ENCODE measurements at places on chromosomes 6 and 20.
A peak's percentile ranks its signal among the peaks of the same experiment; 100 is the strongest.

DNA sequence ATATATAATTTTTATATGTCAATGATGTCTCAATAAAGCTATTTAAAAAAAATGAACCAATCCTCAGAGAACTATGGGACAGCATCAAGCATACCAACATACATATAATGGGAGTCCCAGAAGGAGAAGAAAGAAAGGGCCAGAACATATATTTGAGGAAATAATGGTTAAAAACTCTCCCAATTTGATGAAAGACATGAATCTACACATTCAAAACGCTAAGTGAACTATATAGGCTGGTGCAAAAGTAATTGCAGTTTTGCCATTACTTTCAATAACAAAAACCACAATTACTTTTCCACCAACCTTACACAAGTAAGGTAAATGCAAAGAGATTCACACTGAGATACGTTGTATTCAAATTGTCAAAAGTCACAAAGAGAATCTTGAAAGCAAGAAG, 43.4 kb downstream of the ZNF133 start:
- no peak for DNase-seq

GRCh38 chr20:56628015-56628872, 862 bp upstream of the TFAP2C start:
- no peak for DNase-seq

- DNase-seq, result no peak
Observed at GRCh38 chr20:55424968-55425367, 580.4 kb downstream of the CBLN4 start.

- no peak for DNase-seq
Observed at GRCh38 chr6:101626269-101626668, 232.8 kb downstream of the GRIK2 start.

GRCh38 chr6:144944106-144944505, 659.0 kb downstream of the UTRN start:
- DNase-seq, result no peak

GRCh38 chr20:62240020-62240685, 1.8 kb downstream of the OSBPL2 start:
- no peak for DNase-seq

- DNase-seq, result no peak
Observed at GRCh38 chr6:146358431-146359046, 185.1 kb upstream of the RAB32 start.

DNA sequence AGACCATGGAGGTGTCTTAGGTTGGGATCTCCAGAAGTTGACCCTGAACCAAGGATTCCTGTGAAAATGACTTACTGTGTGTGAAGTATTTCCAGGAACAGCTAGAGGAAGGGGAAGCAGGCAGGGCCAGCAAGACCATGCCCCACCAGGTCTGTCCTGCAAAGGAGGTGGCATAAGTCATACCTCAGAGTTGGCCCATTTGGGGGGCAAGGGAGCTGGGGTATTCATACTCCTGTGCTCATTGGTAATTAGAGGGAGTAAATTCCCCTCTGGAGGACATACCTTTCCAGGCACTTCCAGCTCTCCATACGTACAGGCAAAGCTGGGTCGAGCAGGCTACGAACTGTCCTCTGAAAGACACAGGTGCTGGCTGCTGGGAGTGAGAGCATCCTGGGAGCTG, 72.4 kb downstream of the STK35 start:
- no peak for DNase-seq

DNA sequence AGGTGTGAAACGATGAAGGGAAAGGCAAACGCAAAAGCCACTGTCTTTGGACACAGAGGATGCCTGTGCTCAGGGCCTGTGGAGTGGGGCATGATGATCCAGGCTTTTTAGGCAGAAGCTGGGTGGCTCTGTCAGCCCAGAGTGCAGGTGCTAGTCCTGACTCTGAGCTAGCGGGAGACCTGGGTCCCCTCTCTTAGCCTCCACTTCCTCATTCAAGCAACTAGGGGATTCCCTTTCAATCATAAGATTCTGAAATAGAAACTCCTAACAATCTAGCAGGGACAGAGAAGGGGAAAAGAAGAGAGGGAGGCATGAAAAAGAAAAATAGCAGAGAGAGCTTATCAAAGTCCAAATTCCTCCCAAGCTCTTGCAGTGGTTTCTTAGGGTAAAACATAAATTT, 7.6 kb upstream of the HIVEP2 start:
- no peak for DNase-seq

DNA sequence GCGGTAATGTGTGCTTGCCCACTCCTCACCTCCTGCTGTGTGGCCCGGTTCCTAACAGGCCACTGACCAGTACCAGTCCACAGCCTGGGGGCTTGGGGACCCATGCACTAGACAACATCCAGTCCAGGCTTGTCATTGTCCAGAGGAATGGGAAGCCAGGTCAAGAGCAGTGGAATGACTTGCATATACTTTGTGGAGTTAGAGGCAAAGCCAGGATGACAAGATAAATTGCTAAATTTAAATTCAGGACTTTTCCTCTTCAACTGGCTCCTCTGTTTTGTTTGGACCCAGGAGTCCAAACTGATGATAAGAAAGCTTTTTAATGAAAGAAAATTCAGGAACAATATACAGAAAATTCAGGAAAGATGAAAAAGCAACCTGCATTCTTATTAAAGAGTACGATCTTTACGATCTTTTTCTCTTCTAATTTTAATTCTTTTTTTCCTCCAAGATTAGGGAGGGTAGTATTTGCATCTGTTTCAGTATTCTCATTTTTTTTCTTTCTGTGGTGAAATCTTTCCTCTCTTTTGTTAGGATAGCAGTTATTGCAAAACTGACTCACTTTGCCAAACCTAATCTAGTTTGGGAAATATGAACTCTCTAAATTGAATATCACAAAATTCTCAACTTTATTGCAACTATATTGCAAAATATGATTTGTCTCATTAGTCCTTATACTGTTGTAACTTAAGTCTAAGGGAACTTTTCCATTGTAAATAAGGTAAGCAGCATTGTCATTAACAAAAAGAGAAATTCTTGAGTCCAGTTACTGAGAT, 48.2 kb downstream of the DCBLD1 start:
- no peak for DNase-seq

GRCh38 chr6:37673436-37673835, 24.2 kb downstream of the MDGA1 start:
- DNase-seq, result no peak

- no peak for DNase-seq
Observed at GRCh38 chr20:46270977-46271744, 37.1 kb downstream of the CDH22 start.

GRCh38 chr6:149324428-149324827, 6.9 kb downstream of the TAB2 start:
- no peak for DNase-seq

- DNase-seq, result no peak
Observed at GRCh38 chr6:159876242-159876641, 14.5 kb upstream of the MAS1 start.

- DNase-seq, result peak; percentile 47
Observed at GRCh38 chr6:34055223-34055933, 90.5 kb downstream of the GRM4 start.

DNA sequence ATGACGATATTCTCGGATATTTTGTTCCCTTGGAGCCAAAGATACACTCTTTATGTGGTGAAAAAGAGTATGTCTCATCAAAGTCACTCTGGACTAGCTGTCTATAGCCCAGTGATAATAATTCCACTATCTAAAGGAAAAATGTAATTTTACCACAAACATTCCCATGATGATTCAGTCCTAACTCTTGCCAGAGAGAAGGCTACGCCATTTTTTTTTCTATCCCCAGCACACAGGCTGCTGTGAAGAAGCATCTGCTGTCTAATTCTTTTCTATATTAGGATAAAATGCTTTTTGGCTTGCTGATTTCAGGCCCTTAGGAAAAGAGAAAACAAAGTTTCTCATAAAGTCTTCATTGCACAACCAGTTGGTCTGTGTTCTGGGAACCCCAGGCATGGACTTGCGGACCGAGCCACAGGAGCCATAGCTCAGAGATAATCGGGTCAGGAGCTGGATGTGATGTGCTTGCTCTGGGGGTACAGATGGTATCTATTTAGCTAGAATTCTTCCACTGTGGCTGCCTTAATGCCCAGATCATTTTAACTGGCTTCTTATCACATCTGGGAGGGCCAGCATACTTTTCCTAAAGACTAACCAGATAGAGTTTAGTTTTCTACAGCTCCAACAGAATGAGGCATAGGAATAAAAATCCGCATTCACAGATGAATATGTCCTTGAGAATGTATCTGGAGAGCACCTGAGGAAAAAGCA, 683.7 kb upstream of the ID4 start:
- no peak for DNase-seq

DNA sequence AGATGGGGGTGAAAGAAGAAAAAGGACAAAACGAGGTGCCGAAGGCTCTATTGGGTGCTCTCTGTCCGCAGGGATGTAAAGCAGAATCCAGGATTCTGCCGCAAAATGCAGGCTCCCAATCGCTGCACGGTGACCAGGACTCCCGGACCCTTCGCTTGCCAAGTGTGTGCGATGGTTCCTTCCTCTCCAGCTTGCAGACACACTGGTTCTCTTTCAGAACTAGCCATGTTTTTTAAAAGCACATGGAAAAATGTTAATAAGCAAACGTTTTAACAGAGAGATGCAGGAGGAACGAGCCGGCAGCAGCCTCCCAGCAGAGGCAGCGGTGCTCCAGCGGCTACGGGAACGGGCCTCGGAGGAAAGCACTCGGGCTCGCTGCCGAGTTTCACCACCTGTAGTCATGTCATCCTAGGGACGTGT, 59.6 kb downstream of the ZNF831 start:
- no peak for DNase-seq

DNA sequence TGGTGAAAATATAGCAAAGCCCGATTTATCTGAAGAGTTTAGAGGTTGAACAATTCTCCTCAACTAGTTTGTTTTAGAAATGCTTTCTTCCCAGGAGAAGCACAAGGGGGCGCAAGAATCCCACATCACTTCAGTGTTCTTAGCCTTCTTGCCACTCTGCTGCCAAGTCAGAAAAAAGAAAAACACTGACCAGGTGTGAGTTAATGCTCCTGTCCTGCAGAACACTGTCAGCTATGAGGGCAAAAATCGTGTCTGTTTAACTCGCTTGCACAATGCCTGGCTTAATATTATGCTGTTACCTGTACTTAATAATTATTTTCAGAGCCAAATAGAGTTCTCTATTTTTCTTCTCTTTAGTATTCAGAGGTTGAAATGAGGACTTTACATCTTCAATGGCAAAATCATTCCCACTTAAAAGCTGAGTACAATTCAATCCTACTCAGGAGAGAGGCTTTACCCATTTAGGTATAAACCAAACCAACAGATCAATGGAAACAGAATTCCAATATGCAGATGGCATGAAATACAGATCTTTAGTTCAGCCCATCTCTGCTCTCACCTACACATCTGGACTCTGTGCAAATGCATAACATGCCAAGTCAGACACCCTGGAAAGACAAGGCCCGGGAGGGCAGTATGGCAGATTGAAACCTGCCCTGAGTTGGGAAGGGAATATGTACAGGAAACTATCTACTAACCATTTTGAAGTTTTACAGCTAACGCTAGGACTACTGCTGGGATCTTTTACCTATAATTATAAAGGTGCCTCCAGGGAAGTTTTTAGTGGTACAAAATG, 71.4 kb upstream of the TULP1 start:
- DNase-seq, result peak; percentile 77

DNA sequence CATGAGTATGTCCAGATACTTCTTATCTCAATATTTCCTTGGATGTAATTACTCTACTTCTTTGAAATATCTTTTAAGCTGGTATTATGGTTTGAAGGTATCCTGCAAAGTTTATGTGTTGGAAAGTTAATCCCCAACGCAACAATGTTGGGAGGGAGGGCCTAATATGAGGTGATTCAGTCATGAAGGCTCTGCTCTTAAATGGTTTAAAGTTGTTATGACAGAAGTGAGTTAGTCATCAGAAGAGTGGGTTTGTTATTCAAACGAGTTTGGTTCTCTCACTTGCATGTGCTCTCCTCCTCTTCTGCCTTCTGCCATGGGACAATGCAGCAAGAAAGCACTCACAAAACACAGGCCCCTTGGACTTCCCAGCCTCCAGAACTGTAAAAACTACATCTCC, 176.3 kb downstream of the KCNQ5 start:
- DNase-seq, result no peak

DNA sequence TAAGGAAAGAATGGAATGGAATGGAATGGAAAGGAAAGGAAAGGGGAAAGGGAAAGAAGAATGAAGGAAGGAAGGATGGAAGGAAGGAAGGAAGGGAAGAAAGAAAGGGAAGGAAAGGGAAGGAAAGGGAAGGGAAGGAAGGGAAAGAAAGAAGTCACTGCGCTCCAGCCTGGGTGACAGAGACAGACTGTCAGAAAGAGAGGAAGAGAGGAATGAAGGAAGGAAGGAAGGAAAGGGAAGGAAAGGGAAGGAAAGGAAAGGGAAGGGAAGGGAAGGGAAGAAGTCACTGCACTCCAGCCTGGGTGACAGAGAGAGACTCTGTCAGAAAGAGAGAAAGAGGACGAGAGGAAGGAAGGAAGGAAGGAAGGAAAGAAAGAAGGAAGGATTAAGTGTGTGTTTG, 221.2 kb upstream of the LAMP5 start:
- DNase-seq, result no peak

- no peak for DNase-seq
Observed at GRCh38 chr20:36885356-36885755, 9.4 kb downstream of the TLDC2 start.
